GM03348 (cell line): ENCODE measurements at places on chromosomes 3 and 15.

GRCh38 chr3:153619268-153619667, 457.2 kb downstream of the RAP2B start:
- DNase-seq, result no peak

DNA sequence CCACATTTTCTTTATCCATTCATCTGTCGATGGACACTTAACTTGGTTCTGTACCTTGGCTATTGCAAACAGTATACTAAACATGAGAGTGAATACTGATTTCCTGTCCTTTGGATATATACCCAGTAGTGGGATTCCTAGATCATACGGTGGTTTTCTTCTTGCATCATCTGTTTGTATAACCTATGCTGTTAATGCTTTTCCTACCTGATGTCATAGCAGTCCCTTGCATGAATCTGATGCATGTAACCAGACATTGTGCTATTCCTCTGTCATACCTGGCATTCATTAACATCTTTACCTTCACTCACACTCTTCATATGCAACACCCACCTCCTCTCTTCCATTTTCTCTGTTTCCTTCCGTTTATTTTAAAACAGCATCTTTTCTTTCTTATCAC, 185.2 kb downstream of the KLHL25 start:
- DNase-seq, result no peak

DNA sequence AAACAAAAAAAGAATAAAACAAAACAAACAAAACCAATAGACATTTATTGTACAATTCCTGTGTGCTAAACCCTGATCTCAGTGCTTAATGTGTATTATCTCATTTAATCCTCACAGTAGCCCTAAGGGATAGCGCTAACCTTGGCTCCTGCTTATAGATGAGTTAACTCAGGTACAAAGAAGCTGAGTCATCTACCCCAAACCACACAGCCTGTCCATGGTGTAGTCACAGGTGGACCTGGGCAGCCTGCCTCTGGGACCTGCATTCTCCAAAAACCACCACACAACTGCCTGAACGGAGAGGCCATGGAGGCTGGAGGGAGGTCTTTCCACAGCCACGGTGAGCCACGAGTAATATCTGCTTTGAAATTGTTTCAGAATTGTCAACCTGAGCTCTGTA, 5.5 kb upstream of the CLN6 start:
- DNase-seq, result no peak

- DNase-seq, result no peak
These were observed 6.0 kb downstream of the SLC24A5 start for GRCh38 chr15:48126667-48127355.

GRCh38 chr3:81544385-81544784, 217.1 kb downstream of the GBE1 start:
- DNase-seq, result no peak

GRCh38 chr15:57684491-57685151, 21.9 kb upstream of the POLR2M start:
- no peak for DNase-seq

DNA sequence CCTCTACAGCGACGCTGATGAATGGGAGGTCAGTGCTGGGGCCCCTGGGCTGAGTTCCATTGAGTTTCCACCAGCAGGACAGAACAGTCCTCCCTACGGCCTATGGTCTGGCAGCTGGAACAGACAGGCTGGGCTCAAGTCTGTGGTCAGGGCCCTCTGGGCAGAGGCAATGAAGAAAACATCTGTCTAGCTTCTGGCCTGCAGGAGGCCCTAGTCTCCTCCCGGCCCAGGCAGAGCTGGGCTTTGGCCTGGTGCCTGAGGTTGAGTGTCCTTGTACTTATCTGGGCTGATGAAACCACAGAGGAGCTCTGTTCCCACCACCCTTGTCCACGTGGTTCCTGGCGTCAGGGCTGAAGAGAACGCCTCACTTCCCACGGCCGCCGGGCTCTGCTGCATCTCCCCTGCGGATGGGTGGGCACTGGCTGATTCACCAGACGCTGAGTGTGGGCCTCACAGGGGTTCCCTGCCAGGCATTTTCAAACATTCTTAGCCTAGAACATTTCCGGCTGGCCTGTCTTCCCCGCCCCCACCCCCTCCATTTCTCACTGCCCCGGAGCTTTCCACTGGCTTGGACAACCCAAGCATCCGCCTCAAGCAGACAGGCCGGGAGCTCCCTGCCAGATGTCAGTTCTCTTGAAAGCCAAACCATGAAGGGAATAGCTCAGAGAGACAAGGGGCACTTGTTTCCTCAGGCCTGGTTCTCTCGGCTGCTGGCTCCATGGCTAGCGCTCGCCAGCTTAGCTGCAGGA, 20.3 kb downstream of the PPCDC start:
- peak; percentile 96 for DNase-seq

- DNase-seq, result no peak
These were observed 193.5 kb upstream of the ZBTB20 start for GRCh38 chr3:115340586-115340985.

DNA sequence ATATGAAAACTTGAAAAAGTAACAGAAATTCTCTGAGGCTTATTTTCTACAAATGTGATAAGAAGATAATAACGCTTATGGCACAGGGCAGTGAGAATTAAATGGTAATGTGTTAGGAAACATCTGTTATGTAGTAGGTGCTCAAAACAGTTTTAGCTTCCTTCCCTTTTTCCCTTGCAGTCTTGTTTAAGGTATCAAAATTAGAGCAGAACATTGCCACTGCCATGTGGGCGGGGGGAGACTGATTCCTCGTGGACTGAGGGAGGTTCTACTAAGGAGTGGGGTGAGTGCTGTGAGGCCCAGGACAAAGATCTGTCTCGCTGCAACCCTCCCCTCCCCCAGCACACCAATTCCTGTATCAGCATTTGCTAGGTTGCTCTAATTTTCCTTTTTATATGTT, 702.4 kb downstream of the TUSC7 start:
- no peak for DNase-seq

DNA sequence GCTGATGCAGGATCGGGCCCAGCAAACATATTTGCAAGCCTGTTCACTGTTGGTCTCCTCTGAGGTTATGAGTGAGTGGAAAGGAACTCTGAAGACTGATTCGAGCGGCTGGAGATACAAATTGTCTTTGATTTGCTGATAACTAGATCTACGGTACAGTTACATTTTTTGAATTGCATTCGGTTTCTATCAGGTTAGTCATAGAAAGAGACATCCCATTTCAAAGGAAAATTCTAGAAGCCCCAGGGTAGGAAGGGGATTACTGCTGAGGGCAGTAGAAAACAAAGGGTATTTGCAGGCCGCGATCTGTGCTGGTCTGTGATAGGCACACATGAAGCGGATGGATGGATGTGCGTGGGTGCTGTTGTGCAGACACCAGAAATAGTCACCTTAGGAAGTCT, 228.4 kb downstream of the ITPR1 start:
- DNase-seq, result peak; percentile 77

GRCh38 chr3:19947549-19948225, 790 bp downstream of the RAB5A start:
- DNase-seq, result peak; percentile 63

DNA sequence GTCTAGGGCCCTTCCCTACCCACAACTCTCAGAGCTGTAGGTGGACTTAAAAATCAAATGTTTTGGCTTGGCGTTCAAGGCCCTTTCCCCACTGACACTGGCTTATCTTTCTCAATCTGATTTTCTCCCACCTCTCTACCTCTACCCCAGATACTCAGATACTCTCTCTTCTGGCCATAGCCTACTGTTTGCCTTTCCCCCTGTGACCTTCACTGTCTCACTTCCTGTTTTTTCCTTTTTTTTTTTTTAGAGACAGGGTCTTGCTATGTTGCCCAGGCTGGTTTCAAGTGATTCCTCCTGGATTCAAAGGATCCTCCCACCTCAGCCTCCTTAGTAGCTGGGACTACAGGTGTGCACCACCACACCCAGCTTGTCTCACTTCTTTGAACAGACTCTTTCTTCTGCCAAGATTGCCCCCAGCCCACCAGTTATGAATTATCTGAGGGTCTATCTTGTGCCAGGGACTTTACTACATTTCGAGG, 4.6 kb downstream of the CHRNB4 start:
- no peak for DNase-seq

- DNase-seq, result peak; percentile 82
These were observed 30.5 kb upstream of the MYZAP start for GRCh38 chr15:57561041-57561711.

- peak; percentile 93 for DNase-seq
These were observed 748.5 kb downstream of the ROBO1 start for GRCh38 chr3:79019137-79019923.

DNA sequence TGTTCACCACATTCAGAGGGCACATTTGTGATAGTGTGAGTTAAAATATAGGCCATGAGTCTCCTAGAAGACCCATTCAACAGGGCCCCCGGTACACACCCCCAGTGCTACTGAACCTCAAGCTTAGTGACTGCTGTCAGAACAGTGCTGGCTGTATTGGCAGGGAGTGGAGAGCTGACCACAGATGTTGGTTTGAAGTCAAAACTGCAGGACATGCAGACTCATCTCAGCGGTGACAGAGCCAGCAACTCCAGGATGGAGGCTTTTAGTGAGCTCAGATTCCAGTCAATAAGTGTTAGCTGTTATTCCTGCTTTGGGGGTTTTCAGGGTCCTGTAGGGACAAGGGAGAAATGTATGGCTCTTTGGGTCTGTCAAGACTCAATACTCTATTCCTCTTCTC, 29.1 kb downstream of the PRR20G start:
- no peak for DNase-seq

GRCh38 chr3:88263417-88264100, 113.8 kb downstream of the C3orf38 start:
- DNase-seq, result no peak

DNA sequence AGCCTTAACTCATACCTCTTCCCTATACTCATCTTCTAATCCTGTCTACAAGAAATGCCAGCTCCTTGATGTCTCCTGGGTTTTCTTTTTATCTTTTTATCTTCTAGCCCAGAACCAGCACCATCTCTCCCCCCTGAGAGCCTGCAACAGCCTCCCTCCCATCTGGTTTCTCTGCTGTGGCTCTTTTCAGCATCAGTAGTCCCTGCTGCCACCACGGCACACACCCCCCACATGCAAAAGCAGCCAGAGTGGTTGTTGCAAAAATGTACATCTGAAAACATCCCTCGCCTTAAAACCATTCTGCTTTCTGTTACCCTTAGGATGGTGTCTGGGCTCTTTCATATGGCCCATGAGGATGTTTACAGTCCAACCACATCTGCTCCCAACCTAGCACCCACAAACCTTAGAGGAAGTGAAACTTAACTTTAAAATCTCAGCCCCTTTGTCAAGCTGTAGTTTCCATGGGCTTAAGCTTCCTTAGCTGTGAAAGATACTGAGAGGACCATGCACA, 775 bp downstream of the TTC21A start:
- no peak for DNase-seq

GRCh38 chr3:57818772-57819171, 62.7 kb downstream of the SLMAP start:
- DNase-seq, result no peak

GRCh38 chr3:117903226-117903625, 1131.4 kb downstream of the IGSF11 start:
- DNase-seq, result peak; percentile 60

DNA sequence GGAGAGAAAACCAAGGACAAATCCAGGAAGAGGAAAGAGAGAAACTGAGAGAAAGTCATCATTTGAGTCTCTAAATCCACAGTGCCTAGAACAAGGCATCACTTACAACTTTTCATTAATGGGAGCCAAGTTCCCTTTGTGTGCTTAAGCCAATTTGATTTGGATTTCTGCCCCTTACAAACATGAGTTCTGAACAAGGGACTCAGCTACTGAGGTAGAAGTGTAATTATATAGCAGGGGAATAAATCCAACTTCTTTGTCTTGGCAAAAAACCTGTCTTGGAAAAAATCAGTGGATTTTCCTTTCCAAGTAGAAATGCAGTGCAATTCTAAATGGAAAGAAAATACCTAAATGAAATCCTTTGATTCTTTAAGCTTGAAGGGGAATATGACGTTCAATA, 307.2 kb upstream of the CNTN3 start:
- DNase-seq, result no peak

- no peak for DNase-seq
These were observed 5.8 kb upstream of the TGFBR2 start for GRCh38 chr3:30600572-30600971.

DNA sequence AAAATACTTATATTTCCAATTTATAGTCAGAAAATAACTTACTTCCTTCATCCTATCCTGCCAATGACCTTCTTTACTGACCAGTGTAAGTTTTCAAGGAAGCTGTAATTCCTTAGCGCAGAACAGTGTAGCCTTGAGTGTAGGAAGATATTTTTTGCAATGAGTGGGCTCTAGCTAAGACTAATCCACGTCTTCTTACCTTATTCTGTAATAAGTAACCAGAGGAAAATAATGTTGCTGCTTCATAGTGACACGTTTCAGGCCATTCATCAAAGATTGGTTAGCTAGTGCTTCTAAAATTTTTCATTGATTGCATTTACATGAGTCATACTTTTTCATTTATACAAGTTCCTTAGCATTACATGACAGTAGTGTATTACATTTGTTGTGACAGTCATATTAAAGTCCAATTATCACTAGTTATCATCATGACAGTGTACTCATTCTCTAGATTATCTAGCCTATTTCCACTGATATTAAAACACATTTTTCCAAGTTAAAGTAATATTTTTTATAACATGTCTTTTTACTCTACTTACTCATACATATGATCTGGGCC, 403.8 kb upstream of the EPHA3 start:
- no peak for DNase-seq

DNA sequence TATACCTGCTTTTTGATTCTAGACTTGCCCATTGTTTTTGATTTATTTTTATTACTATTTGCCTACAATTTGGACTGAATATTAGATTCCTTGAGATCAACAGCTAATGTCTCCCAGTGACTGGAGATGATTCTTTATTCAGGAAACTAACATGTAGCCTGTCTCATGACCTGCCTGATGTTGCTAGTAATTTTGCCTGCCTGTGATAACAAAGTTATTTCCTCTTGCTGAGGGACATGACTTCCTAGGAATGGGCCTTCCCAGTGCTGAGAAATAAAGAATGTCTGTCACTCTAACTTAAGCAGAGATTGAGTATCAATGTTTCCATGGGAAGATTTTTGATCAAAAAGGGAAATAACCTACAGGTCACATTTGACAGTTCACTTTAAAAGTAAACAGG, 13.4 kb upstream of the NPHP3 start:
- no peak for DNase-seq

- DNase-seq, result no peak
These were observed 13.4 kb upstream of the LEKR1 start for GRCh38 chr3:156812521-156813335.

DNA sequence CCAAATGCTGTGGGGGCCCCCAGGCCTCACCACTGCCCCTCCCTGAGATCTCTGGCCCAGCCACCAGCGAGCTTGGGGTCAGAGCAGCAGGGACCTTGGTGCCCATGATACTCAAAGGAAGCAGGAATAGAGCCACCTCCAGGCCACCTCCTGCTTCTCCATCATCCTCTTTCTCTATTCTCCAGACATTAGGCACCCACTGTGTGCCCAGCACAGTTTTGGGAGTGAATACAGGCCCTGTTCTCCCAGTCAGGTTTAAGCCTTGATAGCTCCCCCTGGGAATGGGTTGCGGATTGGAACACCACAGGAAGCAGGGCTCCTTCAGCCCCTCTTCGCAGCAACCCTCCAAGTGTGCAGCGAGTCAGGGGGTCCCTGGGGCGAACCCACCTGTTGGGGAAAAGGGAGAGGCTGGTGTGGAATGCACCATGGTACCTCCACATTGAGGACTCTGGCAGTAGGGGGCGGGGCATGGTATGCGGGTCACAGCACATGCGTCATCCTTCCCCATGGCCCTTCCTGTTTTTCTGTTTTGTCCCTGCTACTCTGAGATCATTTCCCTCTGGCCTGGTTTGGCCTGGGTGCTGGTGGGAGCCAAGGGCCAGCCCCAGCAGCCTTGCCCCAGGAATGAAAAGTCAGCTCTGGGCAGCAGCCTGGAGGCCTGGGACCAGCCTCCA, 14.2 kb upstream of the SEMA3B start:
- no peak for DNase-seq
